Activated T-helper 17 cell treated with anti-CD3 and anti-CD28 coated beads, Interleukin-2, amount 50 U/mL, for 72 hours (primary cell): ENCODE measurements at places on chromosomes 1 and 21. TPM values are rescaled to one million over a fixed set of nuclear protein-coding genes. Genes with fewer than 3 reads are reported as not detected.

- ATAC-seq, result no peak
Observed at GRCh38 chr1:205928317-205928716, 14.9 kb downstream of the SLC26A9 start.

DNA sequence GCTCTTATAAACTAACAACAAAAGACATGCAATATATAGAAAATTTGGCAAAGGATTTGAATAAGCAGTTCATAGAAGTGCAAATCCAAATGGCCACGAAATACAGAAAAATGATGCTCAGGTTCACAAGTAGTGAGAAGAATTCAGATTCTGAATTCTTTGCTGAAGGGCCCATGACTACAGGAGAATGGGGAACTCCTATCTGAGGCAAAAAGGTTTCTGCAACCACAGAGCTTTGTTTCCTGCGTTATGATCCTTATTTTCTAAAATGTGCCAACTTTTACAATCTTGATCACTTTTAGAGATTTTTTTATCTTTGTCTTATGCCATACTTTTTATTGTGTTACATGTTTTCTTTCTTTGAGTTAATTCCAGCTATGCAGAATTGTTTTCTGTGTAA lies 91.3 kb downstream of the ITSN1 start:
- ATAC-seq, result no peak

DNA sequence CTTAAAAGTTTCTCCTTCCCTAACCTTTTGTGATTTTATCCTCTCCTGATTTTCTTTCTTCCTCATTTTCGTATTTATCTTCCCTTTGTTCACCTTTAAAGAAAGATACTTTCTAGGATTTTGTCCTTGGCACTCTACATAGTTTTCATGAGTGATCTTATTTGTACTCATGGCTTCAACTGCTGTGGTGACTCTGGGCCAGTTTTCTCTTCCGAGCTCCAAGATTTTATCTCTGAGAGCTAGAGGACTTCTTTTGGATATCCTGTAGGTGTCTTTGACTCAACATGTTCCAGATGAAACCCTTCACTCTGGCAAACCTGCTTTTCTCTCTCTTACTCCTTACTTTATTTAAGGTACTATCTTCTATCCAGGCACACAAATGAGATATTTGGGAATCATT lies 53.7 kb upstream of the MACF1 start:
- ATAC-seq, result no peak

GRCh38 chr1:94982398-94982797 lies 55.5 kb upstream of the CNN3 start:
- no peak for ATAC-seq

DNA sequence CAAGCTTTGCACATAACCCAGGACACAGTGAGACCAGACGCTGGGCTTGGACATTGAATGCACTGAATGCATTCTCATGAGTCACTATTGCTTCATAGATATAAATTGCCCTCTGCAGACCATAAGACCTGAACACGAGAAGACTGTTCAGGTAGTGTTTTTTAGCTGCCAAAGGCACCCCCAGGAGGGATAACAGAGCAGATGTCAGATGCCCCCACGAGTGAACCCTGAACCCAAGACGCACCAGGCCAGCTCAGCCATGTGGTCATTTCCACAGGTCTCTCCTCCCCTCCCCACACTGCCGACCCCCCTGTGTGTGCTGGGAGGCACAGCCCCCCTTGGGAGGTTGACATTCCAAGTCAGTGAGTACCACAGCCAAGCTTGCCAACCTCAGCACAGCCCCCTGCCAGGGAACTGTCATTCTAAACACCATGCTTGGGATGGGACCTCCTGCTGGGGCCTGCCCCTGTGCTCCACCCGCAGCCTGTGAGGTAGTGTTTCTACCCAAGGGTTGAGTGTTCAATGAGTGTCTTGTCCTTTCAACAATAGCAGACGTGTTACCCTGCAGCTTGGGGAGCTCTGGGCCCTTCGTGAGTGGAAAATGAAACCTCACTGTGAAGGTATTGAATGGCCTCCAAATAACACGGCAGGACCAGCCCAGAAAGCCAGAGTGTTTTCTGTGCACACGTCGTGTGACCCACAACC lies 68.2 kb downstream of the PSMG1 start:
- no peak for ATAC-seq

Gene KLHDC7A
- not detected for total RNA-seq

DNA sequence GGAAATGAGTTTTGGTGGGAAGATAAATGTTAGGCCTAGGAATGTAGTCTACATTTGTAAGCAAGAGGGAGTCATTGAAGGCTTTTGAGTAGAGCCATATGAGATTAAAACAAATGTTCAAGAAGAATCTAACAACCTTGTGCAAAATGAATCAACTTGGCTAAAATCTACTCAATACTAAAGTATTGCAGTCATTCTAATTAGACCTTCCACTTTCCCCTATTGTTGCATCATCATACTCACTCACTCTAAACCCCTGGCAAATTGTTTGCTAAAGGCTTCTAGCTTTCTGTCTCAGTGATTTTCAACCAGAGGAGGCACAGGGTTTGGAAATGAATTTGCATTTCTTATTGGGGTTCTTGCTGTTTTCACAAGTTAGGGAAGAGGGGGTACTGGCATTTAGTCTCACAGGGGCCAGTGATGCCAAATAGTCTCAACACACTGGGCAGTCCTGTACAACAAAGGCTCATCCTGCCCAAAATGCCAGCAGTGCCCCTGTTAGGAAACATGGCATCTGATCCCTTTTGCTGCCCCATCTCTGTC lies 85.3 kb downstream of the SEC16B start:
- no peak for ATAC-seq
